ENCODE measurements at places on chromosomes 4 and X.

GRCh38 chr4:150828159-150828558, 186.9 kb downstream of the LRBA start:
- DNase-seq: no peak

GRCh38 chr4:189098932-189099696, 841.6 kb upstream of the FRG1 start:
- no peak for DNase-seq

- no peak for DNase-seq
These were observed 597.8 kb downstream of the BCOR start for GRCh38 chrX:39499996-39500395.

GRCh38 chr4:92658318-92658717, 354.6 kb downstream of the GRID2 start:
- no peak for DNase-seq

- no peak for DNase-seq
These were observed 22.7 kb upstream of the PGRMC2 start for GRCh38 chr4:128310266-128310697.

- no peak for DNase-seq
These were observed 25.7 kb upstream of the MND1 start for GRCh38 chr4:153318696-153319320.

- DNase-seq: no peak
These were observed 156.7 kb upstream of the EOLA2 start for GRCh38 chrX:150094996-150095395.

- DNase-seq: no peak
These were observed 74.8 kb downstream of the IL15 start for GRCh38 chr4:141711211-141711610.

GRCh38 chrX:134026565-134027311, 41.3 kb upstream of the GPC3 start:
- no peak for DNase-seq

Measured in vagina (tissue), 2 donors.